NCI-H1092 (cell line): ENCODE measurements at places on chromosomes 3 and 15.

DNA sequence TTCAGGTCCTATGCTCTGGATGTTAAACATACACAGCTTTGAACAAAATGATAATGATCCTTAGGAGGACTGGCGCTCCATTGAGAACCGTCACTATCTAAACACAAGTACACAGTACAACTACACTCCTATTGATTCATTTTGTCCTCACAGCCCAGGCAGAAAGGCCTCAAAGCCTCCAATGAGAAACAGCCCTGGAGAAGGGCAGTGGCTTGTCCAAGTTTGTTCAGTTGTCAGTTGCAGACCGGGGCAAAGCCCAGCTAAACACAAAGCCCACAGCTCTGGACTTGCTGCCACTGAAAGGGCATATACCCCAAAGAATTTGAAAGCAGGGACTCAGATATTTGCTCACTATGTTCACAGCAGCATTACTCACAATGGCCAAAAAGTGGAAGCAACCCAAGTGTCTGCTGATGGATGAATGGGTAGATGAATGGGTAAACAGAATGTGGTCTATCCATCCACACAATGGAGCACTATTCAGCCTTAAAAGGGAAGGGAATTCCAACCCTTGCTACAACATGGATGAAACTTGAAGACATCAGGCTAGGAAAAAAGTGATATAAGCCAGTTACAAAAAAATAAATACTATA lies 34.7 kb downstream of the NUP210 start:
- no peak for DNase-seq

GRCh38 chr3:123759311-123759710 lies 124.8 kb downstream of the MYLK start:
- DNase-seq, result no peak

- no peak for DNase-seq
These were observed 349.6 kb downstream of the PLCL2 start for GRCh38 chr3:17234382-17234781.

GRCh38 chr3:84985795-84986194 lies 27.0 kb downstream of the CADM2 start:
- no peak for DNase-seq

GRCh38 chr3:15015456-15015855 lies 49.7 kb downstream of the MRPS25 start:
- DNase-seq, result no peak

- DNase-seq, result no peak
These were observed 32.5 kb downstream of the MRPS25 start for GRCh38 chr3:15032650-15033049.
